ENCODE measurements at places on chromosomes 2 and 18. TPM values are rescaled to one million over a fixed set of nuclear protein-coding genes. Genes with fewer than 3 reads are reported as not detected.

NT5DC4 gene
- total RNA-seq, result not detected

MROH2A gene
- not detected for total RNA-seq

SPHKAP gene
- total RNA-seq, result 0.35 TPM

RAMP1 gene
- total RNA-seq, result 11.1 TPM

ELAC1 gene
- 6.8 TPM for total RNA-seq

DNA sequence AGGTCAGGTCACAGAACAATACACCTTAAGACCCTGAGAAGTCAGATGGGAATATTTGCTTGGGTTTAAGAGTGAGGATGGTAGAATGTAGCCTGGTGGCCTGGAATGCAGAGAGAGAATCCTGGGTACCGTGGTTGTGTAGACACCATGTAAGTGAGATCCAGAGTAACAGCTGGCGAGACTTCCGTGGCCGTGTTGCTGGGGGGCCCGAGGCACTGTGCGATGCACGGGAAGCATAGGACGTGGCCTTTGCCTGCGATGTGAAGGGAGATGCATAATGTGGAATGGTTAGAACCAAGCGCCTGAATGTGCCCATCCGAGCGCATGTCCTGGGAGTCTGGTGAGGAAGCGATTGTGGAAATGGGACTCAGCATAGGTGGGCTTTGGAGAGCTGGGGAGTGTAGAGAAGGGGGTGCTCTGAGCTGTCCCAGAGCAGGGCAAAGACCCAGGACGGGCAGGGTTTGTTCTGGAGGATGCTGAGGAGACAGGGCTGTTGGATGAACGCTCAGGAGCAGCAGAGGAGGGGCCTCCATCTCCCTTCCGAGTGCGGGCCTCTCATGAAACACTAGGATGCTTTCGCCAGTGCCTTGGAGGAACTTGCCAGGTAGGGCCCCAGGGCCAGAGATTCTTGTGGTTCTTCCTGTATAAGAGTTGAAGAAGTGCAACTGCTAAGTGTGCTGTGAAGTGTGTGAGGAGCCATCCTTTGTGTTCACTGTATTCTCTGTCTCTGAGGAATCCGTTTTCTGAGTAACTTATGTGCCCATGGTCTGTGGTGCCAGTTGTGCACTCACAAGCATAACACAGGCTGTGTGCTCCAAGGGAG is 7.1 kb downstream of the RNF144A start:
- H3K4me3 ChIP-seq, result no peak overlapping the region
- no peaks in the 10 kb centered on the region for H3K27me3 ChIP-seq
- H3K27ac ChIP-seq, result no peak overlapping the region

- H3K27ac ChIP-seq, result no peak overlapping the region
- peaks cover 5% of the 10 kb centered on the region for H3K4me1 ChIP-seq
- H3K4me3 ChIP-seq, result no peak overlapping the region
- no peak for DNase-seq
Observed at GRCh38 chr18:48430150-48430549, 21.0 kb upstream of the ZBTB7C start.

DNA sequence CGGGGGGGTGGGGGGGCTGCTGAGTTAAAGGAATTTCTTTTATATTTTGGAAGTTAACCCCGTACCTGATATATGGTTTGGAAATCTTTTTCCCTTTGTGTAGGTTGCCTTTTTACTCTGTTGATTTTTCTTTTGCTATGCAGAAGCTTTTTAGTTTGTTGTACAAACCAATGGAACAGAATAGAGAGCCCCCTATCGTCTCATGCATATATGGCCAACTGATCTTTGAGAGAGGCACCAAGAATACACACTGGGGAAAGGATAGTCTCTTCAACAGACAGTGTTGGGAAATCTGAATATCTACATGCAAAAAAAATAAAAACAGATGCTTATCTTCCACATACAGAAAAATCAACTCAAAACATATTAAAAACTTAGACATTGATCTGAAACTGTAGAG is 647.8 kb upstream of the KLHL29 start:
- no peak for DNase-seq
- no peaks in the 10 kb centered on the region for H3K4me1 ChIP-seq
- H3K27me3 ChIP-seq, result no peaks in the 10 kb centered on the region

DNA sequence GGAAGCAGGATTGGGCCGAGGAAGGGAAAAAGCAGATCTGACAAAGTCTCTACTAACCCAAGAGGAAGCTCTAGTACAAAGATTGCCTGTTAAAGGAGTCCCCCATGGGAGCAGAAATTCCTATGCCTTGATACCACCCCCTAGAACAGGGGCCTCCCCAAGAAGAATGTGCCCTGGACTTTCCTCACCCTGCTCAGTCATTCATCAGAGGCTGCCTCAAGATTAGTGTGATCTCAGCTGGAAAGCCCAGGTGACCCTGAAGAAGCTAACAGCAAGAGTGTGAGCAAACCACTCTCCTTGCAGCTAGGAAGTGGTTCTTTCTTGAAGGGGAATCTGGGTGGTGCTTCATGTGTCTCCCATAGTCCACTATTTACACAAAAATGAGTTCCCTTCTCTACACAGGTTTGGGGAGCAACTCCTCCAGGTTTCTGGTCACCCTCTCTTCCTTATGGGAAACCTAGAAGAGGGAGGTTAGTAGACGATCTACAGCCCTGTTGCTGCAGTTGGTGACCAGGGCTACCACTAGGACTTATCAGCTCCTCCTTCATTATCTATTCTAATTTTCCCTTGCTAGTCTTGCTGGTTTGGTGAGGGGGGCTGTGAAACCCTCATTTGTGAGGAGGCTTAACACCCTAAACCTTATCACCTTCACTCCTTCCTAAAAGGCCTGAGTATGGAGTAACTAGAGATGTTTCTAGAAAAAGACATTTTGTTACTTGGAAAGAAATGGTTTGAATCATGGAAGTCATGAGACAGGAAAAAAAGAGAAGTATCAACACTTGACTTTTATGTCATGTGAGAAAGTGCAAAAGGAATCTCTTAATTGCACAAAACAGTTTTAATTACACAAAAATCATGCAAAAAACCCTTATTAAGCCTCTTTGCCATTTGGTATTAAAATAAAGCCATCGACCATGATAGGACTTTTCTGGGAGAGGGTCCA is 2.9 kb upstream of the WDR7 start:
- H3K4me1 ChIP-seq, result peaks cover 21% of the 10 kb centered on the region
- no peak overlapping the region for H3K27ac ChIP-seq
- H3K27me3 ChIP-seq, result no peaks in the 10 kb centered on the region
- H3K4me3 ChIP-seq, result no peak overlapping the region
- no peak for DNase-seq
- H3K36me3 ChIP-seq, result no peaks in the 10 kb centered on the region

DNA sequence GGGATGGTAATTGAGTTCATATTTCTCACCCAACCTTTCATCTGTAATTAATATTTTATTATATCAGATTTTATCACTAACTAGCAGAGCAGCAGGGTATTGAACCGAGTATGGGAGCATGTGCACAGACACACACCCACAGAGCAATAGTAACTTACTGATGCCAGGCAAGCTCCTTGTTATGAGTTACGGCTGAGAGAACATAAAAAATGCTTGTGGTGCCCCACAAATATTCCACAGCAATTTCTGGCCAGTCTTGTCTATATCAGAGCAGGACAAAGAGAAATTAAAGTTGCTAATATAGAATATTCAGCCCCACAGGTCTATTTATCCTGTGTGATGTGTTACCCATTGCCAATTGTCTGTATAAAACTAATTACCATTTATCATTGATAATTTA is 501.8 kb upstream of the RAB12 start:
- H3K27ac ChIP-seq, result no peak overlapping the region
- no peak overlapping the region for H3K4me3 ChIP-seq
- H3K4me1 ChIP-seq, result no peaks in the 10 kb centered on the region
- DNase-seq, result no peak
- peaks cover 6% of the 10 kb centered on the region for H3K36me3 ChIP-seq

GRCh38 chr2:9749546-9750223 is 93.6 kb upstream of the TAF1B start:
- no peak overlapping the region for H3K4me3 ChIP-seq
- no peak for DNase-seq
- H3K27ac ChIP-seq, result no peak overlapping the region
- no peaks in the 10 kb centered on the region for H3K36me3 ChIP-seq

GRCh38 chr2:46438102-46438501 is 41.3 kb upstream of the TMEM247 start:
- no peak for DNase-seq
- no peaks in the 10 kb centered on the region for H3K4me1 ChIP-seq
- no peak overlapping the region for H3K4me3 ChIP-seq

DNA sequence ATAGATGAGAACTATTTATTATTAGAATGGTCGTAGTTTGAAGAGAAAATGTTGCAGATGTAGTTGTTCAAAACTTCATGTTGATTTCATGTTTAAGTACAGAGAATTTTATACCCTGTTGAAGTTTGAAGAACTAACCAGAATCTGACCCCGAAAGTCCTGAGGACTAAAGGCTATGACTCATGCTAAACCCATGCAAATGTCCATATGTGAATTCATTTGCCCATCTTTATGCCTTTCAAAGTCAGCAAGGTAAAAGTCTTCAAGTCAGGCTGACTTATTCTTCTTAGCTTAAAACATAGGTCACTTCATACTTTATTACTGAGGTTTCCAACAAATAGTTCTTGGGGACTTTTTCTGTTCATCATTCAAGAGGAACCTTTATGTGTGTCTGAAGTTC is 185.5 kb downstream of the CCDC85A start:
- DNase-seq, result no peak
- H3K36me3 ChIP-seq, result no peaks in the 10 kb centered on the region
- H3K27me3 ChIP-seq, result no peaks in the 10 kb centered on the region
- H3K4me3 ChIP-seq, result no peak overlapping the region

DNA sequence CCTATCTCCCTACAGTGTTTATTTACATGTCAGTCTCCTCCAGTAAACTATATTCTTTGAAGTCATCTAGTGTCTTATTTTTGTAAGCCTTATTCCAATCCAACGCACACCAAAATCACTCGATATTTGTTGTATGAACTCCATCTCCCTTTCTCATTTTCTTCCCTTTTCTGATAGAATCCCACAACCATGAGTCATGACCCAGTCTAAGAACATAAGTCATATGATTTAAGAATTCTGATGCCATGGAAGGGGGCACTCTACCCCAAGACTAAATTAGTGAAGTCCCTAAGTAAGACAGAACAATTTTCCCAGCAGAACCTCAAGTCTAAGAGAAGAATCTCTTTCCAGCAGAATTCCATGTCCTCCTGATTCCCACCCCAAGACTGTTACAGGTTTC is 5.4 kb downstream of the CHMP3 start:
- no peak for DNase-seq
- H3K4me3 ChIP-seq, result no peak overlapping the region
- H3K27me3 ChIP-seq, result no peaks in the 10 kb centered on the region

- no peaks in the 10 kb centered on the region for H3K36me3 ChIP-seq
- H3K27me3 ChIP-seq, result no peaks in the 10 kb centered on the region
- no peak for DNase-seq
- no peak overlapping the region for H3K4me3 ChIP-seq
- H3K4me1 ChIP-seq, result no peaks in the 10 kb centered on the region
Observed at GRCh38 chr18:68178921-68179320, 536.0 kb downstream of the TMX3 start.

DNA sequence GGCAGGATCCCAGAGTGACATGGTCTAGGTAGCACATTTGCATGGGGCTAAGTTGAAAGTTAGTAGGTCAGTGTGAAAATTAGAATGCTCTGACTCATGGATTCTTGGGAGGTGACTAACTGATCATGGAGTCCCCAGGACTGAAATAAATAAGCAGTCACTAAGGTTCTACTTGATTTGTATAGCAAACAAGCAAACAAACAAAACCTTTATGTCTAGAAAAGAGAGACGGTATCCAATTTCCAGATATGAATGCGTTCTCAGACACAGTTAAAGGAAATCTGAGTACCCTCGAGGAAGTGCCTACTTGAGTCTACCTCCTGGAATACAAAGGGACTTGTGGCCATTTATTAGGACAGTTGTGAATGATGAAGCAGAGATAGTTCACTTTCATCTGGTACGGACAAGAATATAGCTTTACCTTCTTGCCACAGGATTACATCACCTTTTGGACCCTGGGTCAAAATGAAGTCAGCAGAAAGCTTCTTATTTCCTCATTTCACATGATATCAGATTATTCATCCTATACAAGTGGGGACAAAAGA is 54.3 kb upstream of the AGPS start:
- H3K27ac ChIP-seq, result no peak overlapping the region
- no peaks in the 10 kb centered on the region for H3K36me3 ChIP-seq
- DNase-seq, result no peak
- no peak overlapping the region for H3K4me3 ChIP-seq
- H3K27me3 ChIP-seq, result no peaks in the 10 kb centered on the region

DNA sequence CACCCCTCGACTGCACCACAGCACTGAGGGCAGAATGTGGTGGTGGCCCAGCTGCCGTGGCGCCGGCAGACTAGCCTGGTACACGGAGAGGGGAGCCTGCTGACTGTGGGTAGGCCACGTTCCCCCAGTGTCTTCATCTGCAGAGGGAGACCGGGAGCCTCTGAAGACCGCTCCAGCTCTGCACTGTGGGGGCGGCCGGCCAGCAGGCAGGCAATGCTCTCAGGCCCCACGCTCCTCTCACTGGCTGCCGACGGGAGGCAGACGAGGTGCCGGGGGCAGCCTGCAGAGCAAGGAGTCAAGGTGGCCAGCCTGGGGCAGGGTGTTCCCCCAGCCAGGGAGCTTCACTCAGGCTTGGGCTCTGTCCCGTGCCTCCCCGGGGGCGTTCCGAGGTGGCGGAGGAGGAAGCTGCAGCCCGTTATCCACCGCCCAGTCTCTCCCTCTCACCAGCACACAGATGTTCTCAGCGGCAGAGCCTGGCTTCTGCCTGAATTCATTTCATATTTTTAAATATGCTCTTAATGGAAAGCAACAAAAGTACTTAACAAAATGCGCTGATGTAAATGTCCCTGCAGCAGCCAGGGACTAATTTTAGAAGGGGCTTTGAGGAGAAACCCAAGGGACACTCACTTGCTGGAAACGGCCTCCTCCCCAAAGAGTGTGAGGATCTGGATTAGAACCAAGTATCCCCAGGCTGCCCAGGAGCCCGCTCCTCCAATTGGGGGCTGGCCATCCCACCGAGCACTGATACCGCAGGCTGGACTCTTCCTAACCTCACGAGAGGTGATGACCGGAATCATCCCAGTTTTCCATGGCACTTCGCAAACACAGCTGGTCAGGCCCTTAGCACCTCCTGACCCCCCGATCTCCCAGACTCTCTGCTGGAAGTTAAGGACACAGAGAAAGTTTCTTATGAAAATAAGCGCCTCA is 87.8 kb downstream of the HDAC4 start:
- DNase-seq, result no peak
- no peak overlapping the region for H3K27ac ChIP-seq
- H3K36me3 ChIP-seq, result no peaks in the 10 kb centered on the region
- peaks cover 30% of the 10 kb centered on the region for H3K4me1 ChIP-seq

GRCh38 chr2:9836074-9836473 is 7.2 kb upstream of the TAF1B start:
- H3K4me1 ChIP-seq, result no peaks in the 10 kb centered on the region
- DNase-seq, result no peak
- H3K36me3 ChIP-seq, result no peaks in the 10 kb centered on the region
- no peak overlapping the region for H3K27ac ChIP-seq
- no peak overlapping the region for H3K4me3 ChIP-seq
